ENCODE measurements at places on chromosomes 13 and 19.

GRCh38 chr13:39317291-39317690, 279.0 kb downstream of the NHLRC3 start:
- DNase-seq = no peak

DNA sequence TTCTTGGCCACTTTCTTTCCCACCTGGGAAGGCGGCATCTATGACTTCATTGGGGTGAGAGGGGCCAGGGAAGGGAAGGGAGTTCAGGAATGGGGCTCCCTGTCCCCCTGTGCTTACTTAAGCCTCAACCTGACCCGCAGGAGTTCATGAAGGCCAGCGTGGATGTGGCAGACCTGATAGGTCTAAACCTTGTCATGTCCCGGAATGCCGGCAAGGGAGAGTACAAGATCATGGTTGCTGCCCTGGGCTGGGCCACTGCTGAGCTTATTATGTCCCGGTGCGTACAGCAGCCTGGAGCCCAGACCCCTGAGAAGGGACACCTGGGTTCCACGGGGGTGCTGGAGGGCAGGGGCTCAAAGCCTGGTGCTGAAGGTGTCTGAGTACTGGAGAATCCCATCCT, 1.1 kb downstream of the TMEM147 start:
- DNase-seq = no peak

DNA sequence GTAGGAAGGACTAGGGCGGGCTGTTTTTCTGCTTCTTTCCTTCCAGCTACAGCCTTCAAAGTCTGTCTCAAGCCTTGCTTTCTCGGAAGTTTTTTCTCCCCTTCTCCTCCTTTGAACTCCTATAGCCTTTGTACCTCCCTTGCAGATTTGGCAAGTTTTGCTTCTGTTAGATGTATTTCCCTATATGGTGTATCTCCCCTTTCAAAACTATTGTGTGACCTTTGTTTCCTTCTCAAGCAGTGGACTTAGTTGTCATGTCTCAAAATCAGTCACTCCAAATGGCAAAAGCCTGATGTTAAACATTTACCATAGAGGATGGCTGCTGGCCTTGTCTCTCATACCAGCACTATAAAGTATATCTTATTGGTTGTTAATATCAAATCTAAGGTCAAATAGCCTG, 152.7 kb downstream of the FLT1 start:
- DNase-seq = no peak

- DNase-seq = peak; percentile 24
Measured at GRCh38 chr13:40789275-40790153, at the start of gene SLC25A15. TSS of gene SLC25A15 (plus strand) at chr13:40789611. CDS start at chr13:40793227, 3,616 bp downstream.

DNA sequence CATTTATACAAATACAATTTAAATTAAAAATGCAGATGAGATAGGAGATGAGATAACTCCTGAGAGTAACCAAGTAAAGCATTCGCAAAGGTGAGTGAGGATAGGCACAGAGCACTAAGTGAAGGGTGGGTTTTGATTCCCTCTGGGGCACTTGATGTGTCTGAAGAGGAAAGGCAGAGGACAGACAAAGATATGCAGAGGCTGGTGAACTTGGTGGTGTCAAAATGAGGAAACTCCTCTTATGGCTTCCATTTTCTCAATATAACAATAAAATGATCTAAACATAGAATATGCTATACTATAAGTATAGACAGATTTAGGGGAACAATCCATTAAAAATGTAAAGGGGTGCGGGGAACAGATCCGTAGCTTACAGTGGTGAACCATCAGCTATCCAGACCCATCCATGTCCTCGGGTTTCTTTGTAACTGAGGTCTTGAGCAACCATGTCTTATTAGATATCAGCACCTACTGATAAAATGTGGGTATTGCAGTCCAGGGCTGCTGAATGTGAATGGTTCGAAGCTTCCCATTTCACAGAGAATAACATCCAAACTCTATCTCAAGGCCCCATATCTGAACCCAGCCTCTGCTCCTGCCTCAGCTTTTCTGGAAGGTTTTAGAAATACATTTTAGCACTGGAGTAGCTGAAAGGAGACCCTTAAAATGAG, 73.9 kb upstream of the SLC10A2 start:
- no peak for DNase-seq

- DNase-seq = no peak
Measured at GRCh38 chr13:37510441-37510840, 88.1 kb downstream of the POSTN start.

DNA sequence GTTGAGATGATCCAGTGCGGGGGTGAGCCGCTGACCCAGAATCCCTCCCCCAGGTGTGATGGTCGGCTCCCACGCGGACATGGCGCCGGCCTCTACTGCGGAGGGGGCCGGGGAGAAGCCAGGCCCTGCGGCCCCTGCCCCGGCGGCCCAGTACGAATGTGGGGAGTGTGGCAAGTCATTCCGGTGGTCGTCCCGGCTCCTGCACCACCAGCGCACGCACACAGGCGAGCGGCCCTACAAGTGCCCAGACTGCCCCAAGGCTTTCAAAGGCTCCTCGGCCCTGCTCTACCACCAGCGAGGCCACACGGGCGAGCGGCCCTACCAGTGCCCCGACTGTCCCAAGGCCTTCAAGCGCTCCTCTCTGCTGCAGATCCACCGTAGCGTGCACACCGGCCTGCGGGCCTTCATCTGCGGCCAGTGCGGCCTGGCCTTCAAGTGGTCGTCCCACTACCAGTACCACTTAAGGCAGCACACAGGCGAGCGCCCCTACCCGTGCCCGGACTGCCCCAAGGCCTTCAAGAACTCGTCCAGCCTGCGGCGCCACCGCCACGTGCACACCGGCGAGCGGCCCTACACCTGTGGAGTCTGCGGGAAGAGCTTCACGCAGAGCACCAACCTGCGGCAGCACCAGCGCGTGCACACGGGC, 3.7 kb upstream of the NAT14 start:
- no peak for DNase-seq

DNA sequence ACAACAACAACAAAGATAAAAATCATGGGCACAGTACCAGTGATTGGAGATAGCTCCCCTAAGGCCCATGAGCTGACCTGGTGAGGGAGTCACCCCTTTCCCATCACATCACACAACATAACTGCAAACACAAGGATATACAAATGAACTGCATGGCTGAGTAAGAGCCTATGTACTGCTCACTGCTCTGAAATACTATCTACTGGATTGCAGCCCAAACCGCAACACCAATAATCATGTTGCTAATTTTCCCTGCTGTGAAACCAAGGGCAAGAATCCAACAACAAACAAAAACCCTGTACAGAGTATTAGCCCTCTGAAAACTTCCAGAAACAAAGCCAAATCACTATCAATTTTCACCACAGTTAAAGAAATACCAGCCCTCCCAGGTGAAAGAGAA, 1893.2 kb downstream of the PCDH9 start:
- DNase-seq = no peak

DNA sequence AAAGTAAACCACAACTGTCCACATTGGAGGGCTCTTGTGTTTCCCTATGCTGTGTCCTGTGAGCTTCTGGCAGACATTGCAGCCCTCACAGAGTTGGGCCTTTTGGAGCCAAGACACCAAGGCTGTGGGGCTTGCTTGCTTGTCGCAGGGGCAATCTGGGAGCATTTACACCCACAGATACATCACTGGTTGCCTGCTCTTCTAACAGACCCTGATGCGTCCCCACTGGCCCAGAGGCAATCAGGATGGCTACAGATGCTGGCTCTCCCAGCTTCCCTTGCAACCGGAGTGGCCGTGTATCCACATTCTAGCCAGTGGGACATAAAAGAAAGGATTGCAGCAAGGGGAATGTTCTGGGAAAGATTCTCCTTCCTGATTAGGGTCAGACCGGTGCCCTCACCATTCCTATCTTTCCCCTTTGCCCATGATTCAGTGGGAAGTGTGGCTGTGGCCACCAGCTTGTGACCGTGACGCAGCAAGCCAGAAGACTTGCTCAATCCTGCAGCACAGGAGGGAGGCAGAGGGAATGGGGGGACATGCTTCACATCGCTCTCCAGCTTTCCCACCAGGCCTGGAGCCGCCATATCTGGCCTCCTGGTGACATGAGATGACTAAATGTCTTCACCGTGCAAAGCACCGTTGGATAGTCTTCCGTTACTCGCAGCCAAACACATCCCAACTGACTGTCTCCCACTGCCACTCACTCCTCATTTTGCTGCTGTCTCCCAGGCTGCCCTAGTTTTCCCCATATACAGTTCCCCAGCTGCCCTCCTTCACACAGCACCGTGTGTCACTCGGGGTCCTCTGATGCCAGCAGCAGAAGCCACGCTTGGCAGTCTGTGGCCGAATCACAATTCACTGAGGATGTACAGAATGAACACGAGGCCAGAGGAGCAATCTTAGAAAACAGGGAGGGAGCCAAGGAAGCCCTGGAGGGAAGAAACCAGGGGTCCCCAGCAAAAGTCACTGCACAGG, 151.0 kb downstream of the DPF1 start:
- DNase-seq = no peak

DNA sequence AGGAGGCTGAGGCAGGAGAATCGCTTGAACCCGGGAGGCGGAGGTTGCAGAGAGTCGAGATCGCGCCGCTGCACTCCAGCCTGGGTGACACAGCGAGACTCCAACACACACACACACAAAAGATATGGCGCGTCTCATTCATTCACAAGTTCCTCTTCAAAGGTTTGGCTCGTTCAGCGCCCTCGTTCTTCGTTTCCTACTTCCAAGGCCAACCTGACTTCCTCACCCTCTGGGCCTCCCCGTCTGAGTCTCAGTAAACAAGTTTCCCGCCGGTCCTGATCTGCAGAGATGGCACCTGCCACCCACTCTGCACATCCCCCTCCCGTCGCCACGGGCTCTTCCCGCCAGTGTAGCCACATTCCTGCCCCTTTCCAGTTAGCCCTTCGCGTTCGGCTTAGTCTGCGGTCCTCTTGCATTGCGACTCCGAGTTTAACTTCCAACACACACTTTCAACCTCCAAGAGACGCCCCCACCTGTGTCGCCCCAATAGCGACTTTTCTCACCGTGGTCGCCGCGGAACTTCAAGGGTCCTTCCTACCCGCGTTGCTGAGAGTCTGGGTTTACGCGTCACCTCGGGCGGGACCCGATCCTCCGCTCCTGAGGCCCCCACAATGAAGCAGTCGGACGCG, 1.3 kb upstream of the BSG start:
- no peak for DNase-seq

- no peak for DNase-seq
Measured at GRCh38 chr13:28286263-28286662, 147.9 kb downstream of the PAN3 start.

DNA sequence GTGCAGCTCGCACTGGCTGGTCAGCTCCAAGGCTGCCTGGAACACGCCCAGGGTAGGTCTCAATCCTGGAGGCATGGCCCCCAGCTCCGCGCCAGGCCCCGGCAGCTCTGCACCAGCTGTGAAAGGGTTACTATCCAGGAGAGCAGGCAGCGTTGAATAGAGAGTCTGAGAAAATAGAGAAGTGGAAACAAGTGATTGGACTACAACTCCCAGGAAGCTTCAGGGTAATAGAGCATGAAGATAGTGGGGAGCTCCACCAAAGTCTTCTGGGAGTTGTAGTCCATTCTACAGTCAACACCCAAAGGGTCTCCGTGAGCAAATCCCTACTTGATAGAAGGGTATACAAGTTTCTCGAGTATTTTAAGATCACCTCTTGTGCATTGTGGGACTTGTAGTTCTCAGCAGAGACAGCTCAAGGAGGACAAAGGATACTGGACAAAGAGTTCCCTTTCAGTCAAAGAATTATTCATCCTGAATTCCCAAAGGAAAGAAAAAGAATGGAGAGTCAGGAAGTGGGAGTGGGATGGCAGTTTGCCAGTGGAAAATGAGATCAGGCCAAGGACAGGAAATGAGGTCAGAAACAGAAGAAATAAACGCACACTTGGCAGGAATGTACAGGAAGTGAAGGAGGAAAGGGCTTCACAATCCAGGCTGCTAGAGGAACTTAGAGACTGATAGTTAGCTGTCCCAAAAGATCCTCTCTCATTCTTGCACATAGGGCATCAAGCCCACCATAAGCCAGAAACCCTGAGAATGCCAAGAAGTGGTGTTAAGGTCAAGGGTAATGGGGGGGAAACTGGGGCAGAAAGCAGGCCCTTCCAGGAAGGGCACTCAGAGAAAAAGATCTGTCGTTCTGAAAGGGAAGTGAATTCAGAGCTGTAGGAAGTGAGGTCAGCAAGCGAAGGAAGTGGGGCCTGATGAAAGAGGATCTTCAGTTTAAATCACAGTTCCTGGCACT, 5.5 kb upstream of the MAMSTR start:
- DNase-seq = no peak

DNA sequence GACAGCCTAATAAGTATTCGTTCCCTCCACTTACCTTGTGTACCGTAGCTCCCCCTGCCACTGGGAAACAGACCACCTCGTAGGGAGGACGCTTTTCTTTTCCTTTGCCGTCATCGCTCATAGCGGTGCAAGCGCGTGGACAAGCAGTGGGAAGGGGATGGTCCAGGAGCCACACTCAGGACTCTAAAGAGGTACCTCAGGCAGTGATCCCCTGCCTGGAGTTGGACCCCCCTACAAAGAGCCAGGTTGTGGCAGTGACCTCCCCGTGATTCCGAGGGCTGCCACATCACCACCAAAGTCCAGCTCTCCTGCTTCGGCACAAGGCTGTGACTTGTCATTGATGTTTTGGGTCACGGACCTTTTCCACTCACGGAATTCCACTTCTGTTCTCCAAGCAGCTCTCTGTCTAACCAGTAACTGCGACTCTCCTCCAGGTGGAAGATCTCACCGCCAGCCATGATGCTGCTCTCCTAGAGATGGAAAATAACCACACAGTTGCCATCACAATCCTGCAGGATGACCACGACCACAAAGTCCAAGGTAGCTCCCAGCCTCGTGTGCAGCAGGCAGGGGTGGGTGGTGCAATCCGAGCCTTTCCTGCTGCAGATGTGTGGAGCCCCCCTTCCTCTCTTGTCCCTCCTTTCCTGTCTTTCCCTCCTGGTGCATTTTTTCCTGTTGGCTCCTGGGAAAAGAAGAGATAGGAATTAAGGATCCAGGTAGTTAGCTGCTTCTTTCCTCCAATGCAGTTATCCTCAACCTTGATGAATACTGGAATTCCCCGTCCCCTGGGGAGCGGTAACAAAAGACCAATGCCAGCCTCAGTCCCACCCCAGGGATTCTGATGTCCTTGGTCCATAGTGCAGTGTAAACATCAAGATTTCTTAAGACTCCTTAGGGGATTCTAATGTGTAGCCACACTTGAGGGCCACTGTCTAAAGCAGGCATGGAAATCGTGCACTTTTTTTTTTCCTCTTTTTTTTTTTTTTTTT, 107.7 kb downstream of the SLC7A1 start:
- DNase-seq = no peak
